ENCODE measurements at places on chromosomes 4 and X.

- no peak for DNase-seq
Observed at GRCh38 chr4:81498551-81499099, 26.9 kb upstream of the RASGEF1B start.

- DNase-seq = no peak
Observed at GRCh38 chrX:51456246-51456645, 40.1 kb downstream of the NUDT11 start.

DNA sequence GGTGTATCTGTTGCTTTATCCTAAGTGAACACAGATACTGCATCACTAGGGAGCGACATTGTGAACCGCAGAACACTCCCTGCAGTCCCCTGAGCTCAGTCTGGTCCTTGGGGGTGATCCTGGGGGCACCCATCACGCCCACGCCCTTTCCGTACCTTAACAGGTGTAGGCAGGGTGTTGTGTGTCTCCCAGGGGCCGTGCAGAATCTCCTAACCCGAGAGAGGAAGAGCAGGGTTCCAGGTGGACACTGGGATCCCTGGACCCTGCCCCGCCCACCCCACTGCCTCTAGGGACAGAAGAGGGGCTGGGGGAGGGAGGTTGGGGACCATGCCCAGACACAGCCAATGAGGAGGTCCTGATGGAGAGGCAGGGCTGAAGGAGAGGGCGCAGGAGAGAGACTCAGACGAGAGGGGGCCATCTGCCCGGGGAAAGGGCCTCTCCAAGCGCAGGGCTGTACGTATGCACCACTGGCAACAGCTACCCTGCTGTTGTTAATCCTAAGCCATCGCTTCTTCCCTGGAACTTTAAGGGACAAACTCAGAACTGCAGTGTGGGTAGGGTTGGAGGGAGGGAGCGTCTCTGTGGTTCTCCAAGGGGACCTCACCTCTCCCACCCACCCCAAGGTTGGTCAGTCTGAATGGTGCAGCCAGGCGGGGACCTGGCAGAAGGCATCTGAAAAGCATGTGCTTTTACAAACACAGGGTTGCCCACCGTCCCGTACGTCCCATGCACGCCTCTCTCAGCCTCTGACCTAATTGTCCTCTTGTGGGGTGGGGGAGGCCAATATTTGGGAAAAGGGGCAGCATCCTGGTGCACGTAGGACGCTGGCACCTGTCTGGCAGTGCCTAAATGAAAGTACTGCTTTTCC, 2.5 kb downstream of the P2RY8 start:
- DNase-seq = no peak

DNA sequence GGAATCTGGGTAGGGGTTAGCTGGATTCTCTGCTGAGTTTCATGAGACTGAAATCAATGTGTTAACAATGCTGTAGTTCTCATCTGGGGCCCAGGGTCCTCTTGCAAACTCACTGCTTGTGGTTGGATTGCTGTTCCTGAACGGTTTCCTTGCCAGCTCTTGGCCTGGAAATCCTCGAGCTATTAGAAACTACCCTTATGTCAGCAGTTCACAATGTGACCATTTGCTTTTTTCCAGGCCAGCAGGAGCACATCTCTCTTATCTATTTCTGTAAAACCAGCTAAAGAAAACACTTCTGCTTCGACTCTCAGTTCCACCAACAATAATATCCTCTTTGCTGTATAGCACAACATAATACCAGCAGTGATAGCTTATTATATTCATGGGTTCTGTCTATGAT, 140.1 kb upstream of the TRAM1L1 start:
- DNase-seq = no peak

DNA sequence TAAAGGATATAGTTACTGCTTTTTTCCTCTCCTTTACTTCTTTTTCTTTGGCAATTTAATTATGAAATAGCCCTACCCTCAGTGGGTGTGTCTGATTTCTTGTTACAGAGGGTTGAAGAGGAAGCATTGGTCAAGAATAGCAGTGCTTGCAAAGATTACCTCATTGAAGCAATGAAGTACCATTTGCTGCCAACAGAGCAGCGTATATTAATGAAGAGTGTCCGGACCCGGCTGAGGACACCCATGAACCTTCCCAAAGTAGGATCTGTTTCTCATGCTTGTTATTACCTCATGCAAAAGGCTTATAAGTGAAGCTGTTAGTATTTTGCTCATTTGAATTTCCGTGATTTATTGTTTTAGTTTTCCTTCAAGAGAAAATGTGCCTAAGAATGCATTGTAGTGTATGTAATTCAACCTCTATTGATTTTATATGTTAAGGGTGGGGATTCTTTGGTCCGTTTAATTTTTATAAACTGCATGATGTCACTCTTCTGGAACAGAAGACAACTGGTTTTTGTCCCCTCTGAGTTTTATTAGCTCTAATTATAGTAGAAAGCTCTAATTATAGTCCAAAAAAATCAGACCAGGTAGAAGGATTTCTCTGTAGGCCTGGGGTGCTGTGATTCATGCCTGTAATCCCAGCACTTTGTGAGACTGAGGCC, 27.9 kb upstream of the MSMO1 start:
- no peak for DNase-seq

DNA sequence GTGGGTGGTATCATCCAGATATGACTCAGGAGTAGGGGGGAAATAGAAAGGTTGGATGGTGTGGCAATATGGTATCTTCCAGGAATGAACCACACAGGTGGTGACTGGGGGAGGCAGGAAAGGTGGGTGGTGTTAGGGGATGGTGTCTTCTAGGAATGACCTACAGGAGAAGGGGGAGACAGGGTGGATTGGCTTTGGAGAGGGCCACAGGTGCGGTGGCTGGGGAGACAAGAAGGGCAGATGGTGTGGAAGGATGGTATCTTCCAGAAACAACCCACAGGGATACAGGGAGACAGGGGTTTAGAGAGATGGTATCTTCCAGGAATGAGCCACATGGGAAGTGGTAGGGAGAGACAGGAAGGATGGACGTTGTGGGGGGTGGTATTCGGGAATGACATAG, 64.0 kb downstream of the MAOA start:
- no peak for DNase-seq

GRCh38 chrX:32678487-32678886, 532.9 kb downstream of the DMD start:
- no peak for DNase-seq

GRCh38 chrX:100593581-100593980, 8.8 kb downstream of the TNMD start:
- no peak for DNase-seq

GRCh38 chr4:80183250-80184052, 13.9 kb upstream of the PRDM8 start:
- DNase-seq = no peak

GRCh38 chr4:91025241-91026148, 898.3 kb downstream of the CCSER1 start:
- DNase-seq = no peak

DNA sequence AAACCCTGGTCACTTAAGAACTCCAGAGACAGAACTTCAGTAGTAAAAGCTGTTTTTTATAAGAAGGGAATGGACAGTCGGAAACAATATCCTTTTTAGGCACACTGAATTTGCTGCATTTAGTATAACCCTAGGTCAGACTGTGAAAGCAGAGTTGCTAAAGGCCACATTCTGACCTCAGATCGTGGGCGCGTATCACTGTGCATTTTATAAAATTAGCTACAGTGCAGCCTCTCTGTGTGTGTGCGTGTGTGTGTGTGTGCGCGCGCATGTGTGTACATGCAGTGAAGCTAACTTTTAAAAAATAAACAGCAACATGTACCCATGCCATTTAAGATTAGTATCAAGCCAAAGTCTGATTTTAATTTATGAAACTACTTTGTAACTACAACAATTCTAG, 8.0 kb downstream of the ZNF827 start:
- no peak for DNase-seq

GRCh38 chrX:30874851-30875250, 14.2 kb downstream of the TAB3 start:
- no peak for DNase-seq

DNA sequence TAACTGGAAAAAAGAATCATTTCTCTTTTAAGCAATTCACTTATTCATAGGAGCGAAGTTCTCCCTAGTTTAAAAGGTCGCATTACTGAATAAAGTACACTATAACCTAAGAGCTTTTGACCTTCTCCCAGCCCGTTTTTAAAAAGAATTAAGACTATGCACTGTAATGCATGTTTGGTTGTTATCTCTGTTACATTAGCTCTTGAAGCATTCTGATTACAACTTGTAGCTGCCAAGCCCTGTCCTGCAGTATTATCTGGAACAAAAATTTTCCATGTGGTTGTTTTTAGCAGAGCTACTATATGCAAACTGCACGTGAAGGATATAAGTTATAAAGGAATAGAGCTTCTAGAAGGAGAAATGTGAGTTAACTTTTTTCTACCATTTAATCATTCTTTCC, 8.1 kb downstream of the GAB1 start:
- no peak for DNase-seq

GRCh38 chr4:132065940-132066495, 1083.1 kb upstream of the PCDH10 start:
- no peak for DNase-seq

DNA sequence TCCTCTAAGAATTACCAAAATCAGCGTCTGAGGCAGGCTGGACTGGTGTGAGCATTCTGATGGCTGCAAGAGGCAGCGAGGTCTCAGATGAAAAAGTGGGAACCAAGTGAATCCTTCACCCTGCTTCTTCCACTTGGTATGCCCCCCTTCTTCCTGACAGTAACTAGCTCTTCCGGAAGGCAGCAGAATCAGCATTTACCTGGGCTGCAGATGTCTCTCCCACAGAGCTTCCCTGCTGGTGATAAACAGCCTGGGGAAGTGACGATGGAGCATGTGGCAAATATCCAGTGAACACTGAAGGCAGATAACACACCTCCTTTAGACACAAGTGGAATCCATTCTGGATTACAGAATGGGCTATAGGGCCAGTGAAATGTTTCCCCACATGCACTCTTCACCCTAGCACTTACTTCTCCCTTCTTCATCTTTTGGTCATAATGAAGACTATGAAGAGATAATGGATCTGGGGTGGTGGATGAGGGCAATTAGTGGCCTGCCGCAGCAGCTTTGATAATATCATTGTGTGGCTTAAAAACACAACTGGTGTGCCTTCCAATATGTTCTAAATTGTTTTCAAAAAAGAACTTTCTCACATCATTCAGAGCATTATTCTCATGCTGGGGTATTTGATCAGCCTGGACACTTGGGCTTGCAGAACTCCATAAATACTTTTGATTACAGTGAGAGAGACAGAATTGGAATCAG, 60.8 kb upstream of the TBC1D9 start:
- DNase-seq = no peak

- DNase-seq = no peak
Observed at GRCh38 chr4:140743194-140743931, 12.8 kb downstream of the TBC1D9 start.

DNA sequence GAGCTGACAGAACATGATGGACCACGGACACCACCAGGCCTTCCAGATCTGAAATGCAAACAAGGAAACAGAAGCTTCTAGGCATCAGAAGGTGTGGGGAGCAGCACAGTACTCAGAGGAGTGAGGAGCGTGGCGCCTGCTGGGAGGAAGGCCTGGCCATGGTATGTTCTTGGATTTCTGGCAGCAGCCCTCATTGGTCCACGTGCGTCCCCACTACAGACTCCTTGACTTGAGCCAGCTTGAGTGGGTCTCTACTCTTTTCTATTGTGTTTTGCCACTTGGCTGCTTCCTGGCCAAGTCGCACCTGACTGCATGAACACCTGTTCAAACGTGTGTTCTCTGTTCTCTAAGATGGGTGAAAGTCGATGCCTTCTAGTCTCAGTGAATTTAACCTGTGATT, 18.0 kb downstream of the ZNF275 start:
- DNase-seq = no peak

- no peak for DNase-seq
Observed at GRCh38 chr4:184369871-184370270, 104.5 kb downstream of the IRF2 start.

- no peak for DNase-seq
Observed at GRCh38 chr4:1212546-1213335, 36.2 kb downstream of the CTBP1 start.

GRCh38 chr4:182215148-182215547, 28.1 kb upstream of the TENM3 start:
- DNase-seq = no peak

DNA sequence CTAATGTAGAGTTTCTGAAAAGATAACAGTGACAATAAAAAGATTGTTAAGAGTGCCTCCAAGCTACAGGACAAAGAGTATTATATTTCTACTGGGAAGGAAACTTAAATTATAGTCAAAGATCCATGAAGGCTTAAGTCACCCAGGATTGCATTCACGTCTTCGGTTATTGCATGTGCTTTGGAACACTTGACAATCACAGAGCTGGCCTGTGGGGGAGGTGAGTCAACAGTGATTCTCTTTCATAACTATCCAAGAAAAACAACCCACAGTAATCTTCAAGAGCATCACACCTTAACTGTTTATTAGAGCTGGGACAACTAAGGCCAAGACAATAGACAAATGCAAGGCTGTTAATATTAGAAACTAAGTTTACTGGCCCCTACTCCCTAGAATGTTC, 40.3 kb downstream of the PDGFC start:
- DNase-seq = peak; percentile 33

- DNase-seq = no peak
Observed at GRCh38 chrX:136193771-136194170, 46.4 kb downstream of the FHL1 start.

DNA sequence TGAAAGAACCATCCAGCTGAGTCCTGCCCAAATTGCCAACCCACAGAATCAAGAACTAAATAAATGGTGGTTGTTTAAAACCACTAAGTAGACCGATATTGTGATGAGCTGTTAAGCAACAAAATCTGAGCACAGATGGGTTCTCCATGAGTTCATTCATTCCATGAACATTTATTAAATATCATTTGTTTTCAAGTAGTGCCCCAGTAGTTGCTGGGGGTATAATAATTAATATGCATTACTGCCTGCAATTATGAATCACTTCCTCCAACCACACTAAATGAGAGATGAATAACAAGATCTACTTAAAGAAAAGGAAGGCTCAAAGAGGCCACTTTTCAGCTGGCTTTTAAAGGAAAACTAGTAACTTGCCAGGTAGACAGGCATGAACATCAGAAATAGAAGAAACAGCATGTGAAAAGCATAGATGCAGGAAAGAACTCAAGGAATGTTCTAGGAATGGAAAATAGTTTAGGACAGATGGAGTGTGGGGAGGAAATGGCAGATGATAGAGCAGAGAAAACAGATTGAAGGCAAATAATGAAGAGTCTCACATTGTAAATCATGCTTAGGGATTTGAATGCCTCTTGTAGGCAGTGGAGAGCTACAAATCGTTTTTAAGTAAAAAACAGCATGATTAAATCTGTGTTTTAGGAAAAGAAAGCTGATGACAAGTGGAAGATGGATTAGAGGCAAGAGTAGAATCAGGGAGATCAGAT, 641.7 kb upstream of the DIPK2B start:
- DNase-seq = no peak

DNA sequence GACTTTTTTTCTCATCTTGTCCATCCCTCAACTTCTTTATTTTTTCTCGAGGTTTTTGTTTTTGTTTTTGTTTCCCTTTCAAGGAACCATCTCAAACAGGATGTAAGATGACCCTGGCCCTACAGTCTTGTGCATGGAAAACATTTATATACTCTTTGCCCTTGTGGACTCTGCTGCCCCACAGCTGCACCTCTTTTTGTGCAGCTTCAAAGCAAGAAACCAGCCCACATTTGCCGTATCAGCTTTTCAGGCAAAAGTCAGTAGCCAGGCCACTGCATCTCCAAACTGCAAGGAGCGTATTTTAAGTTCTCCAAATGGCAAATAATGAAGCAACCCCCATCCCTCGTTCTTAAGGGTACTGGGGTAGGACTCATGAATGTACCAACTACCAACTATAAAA, 756.5 kb downstream of the C4orf33 start:
- no peak for DNase-seq

- peak; percentile 64 for DNase-seq
Observed at GRCh38 chrX:111680988-111681779, at the start of gene ALG13. Gene ALG13 (plus strand): TSS chrX:111681170. CDS start chrX:111681219, 49 bp downstream.
